ENCODE measurements at places on chromosomes 1 and 21.

GRCh38 chr1:165840423-165840822 is 13.0 kb downstream of the UCK2 start:
- H3K4me3 ChIP-seq: no peak overlapping the region
- no peak for DNase-seq
- H3K27ac ChIP-seq: no peak overlapping the region
- H3K36me3 ChIP-seq: no peaks in the 10 kb centered on the region
- H3K27me3 ChIP-seq: no peaks in the 10 kb centered on the region

DNA sequence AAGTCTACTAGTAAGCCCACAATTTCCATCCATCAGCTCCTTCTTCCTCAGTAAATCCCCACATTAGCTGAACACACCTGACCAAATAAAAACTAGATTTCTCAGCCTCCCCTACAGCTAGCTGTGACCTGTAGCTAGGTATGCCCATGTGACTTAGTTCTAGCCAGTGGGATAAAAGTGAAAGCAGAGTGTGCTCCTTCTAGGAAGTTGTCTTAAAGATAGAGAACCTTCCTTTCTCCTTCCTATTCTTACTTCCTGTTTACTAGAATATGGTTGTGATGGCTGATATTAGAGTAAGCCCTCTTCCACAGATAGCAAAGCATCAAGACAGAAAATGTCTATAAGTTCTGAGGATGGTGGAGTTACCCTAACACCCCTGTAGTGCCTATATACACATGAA is 67.0 kb downstream of the PIK3R3 start:
- no peaks in the 10 kb centered on the region for H3K27me3 ChIP-seq
- H3K4me3 ChIP-seq: no peak overlapping the region
- H3K36me3 ChIP-seq: no peaks in the 10 kb centered on the region
- H3K27ac ChIP-seq: no peak overlapping the region
- H3K4me1 ChIP-seq: no peaks in the 10 kb centered on the region

- H3K27ac ChIP-seq: no peak overlapping the region
- no peak for DNase-seq
- no peaks in the 10 kb centered on the region for H3K36me3 ChIP-seq
- no peaks in the 10 kb centered on the region for H3K4me1 ChIP-seq
Measured at GRCh38 chr1:225580238-225581099, 72.5 kb downstream of the ENAH start.

DNA sequence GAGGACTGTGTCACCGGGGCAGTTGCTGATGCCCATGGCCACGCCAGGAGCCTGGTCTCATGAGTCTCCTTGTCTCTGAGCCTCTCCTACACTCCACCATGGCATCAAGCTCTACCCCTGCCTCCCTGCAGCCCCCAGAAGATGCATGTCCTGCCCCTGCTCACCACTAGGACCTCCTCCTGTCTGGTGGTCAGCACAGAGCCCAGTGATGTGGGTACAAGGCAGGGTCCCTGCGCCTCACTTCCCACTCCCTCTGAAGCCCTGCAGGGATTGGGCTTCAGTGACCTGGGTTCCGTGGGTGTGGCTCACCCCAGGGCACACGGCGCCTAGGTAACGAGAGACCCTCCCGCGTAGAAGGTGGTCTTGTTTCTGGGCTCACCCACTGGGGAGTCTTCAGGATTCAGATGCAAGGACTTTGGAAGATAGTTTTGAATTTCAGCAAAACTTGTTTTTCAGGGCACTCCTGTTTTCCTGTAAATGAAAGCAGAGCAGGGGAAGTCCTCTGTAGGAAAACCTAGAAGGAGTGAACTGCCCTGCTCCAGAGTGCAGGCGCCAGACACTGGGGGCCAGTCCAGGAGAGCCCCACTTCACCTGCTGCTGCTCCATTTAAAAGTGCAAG is 2.8 kb downstream of the COL18A1 start:
- no peak overlapping the region for H3K27ac ChIP-seq
- DNase-seq: no peak
- no peak overlapping the region for H3K4me3 ChIP-seq
- H3K36me3 ChIP-seq: no peaks in the 10 kb centered on the region
- H3K4me1 ChIP-seq: peaks cover 95% of the 10 kb centered on the region

DNA sequence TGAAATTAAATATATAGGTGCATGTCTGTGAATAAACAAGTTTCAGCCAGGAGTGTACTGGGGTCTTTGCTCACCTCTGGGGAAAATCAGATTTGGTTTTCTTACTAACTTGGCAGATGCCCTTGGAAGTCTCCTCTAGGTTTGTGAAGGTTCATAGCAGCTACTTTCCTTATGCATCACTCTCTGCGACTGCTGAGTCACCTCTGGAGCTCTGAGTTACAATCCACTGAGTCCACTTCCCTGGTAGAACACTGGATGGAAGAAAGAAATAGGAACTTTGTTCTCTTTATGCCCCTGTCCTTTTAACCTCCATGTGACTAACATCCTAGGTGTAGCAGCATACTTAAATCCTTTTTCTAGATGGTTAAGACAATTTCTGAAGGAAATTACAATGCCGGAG is 4.4 kb upstream of the FASLG start:
- no peaks in the 10 kb centered on the region for H3K4me1 ChIP-seq
- no peak overlapping the region for H3K27ac ChIP-seq
- no peak overlapping the region for H3K4me3 ChIP-seq
- no peaks in the 10 kb centered on the region for H3K27me3 ChIP-seq

DNA sequence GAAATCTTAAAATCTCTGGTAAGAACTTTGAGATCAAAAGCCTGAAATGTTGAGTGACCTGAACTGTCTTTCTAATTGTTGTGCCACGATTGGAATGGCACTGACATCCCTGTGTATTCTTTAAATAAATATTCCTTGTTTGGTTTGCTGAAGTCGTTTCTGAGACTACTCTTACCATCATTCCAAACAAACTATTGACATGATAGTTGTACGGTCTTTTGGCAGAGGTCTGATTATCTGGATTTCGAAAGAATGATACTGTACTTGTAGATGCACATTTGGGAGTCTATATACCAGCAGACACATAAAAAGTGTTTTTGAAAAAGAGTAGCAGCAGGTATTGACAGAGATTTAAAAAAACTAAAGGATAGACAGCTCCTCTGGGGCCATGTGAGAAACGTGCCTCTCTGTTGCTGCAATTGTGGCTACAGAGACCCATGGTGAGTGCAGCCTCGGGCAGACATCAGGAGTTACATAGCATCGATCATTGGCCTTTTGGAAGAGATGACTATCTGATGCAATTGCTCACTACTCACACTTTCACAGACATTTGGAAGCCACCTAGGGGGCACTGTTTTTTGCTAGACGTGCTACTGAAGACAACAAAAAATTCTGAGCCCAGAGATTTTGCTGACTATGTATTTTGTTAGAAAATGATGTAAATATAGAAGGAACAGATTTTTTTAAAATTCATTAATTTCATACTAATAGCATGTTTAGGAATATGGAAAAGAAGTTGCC is 464.5 kb downstream of the KCNT2 start:
- no peak overlapping the region for H3K4me3 ChIP-seq
- no peaks in the 10 kb centered on the region for H3K27me3 ChIP-seq
- DNase-seq: no peak
- H3K36me3 ChIP-seq: no peaks in the 10 kb centered on the region
- H3K4me1 ChIP-seq: no peaks in the 10 kb centered on the region
- no peak overlapping the region for H3K27ac ChIP-seq

GRCh38 chr1:198492872-198493271 is 47.6 kb downstream of the ATP6V1G3 start:
- no peaks in the 10 kb centered on the region for H3K36me3 ChIP-seq
- H3K27ac ChIP-seq: no peak overlapping the region
